ENCODE measurements at places on chromosomes 11 and 22.

DNA sequence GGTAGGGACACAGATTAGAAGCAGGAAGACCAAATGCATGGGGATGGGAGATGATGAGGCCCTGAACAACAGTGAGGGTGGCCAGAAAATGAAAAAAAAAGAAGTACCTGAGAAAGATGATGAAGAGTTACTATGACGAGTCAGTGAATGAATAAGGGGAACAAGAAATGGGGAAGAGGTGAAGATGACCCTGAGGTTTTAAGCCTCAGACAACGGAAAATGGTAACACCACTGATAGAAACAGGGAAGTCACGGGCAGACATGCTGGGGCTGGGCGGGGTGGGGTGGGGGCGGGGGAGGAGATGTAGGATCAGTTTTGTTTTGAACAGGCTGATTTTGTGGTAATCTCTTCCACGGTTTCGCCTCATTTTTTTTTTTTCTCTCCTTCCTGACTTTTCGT lies 205.1 kb upstream of the CADM1 start:
- DNase-seq: no peak

DNA sequence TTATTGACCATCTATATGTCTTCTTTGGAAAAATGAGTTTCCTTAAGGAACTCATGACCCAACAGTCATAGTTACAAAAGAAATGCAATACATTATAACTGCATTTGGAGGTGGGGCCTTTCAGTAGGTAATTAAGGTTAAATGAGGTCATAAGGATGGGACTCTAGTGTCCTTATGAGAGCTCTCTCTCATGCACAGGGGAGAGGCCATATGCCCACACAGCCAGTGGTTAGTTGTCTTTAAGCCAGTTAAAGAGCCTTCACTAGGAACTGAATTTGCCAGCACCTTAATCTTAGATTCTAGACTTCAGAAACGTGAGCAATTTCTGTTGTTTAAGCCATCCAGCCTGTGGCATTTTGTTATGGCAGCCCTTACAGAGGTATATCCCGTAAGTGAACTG lies 27.3 kb downstream of the INTS4 start:
- no peak for DNase-seq

DNA sequence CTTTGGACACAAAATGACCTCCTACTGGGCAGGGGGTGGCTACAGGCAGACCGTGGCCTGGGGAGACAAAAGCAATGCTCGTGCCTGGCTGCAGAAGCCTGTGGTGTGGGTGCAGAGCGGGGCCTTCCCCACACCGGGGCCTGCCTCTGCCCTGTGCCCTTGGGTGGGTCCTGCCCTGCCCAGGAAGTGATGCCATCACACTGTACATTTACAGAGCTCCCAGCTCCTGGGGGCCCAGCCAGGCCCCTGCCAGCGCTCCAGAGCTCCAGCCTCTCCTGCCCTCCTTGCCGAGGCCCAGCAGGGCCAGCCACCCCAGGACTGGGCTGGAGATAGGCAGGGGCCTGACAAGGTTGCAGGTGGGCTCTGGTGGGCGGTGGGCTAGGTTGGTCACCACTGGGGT lies 40.1 kb downstream of the MUC5B start:
- no peak for DNase-seq

GRCh38 chr11:122154227-122154626 lies 38.2 kb upstream of the BLID start:
- no peak for DNase-seq
